NCI-H1092 treated with DMSO at 0.1 percent for 48 hours (cell line): ENCODE measurements at places on chromosomes 3 and 15.
A peak's percentile ranks its signal among the peaks of the same experiment; 100 is the strongest.

- no peak for DNase-seq
Observed at GRCh38 chr15:99614749-99615288, 49.0 kb downstream of the MEF2A start.

GRCh38 chr3:22089284-22089683 is 338.3 kb upstream of the ZNF385D start:
- DNase-seq, result peak; percentile 17

DNA sequence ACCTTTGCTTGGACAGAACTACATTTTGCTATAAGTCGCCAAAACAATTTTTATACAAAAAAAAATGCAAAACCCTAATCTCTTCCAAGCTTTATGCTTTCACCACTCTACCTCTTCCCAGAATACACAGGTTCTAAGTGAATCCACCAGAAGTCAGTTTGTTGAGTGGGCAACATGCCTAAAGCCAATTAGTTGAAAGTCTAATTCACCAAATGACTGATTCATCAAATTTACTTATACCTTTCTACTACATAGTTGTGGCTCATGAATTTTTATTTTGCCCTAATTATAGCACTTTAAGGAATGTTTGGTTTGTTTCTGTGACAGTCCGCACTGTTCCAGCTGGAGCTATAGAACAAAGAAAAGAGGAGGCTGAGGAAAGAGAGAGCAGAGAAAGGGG is 265.9 kb upstream of the TGFBR2 start:
- no peak for DNase-seq

GRCh38 chr3:24793896-24794295 is 299.2 kb upstream of the THRB start:
- DNase-seq, result peak; percentile 20

DNA sequence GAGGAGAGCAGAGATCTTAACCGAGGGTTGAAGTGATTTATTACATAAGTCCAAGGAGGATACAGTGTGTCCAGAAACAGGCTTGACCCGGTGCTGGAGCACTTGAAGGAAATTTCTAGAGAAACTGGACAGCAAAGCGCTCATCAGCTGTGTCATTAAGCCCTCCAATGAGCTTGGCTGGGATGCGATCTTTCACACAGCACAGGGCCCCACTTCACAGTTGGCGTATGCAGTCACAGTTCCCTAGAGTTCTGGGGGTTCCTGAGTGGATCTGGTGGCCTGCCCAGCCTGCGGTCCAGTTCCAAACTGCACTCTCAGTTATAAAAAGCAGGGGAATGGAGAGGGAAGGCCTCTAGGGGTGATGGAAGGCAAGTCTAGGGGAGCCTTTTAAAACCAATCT is 13.6 kb downstream of the ST8SIA2 start:
- DNase-seq, result no peak

DNA sequence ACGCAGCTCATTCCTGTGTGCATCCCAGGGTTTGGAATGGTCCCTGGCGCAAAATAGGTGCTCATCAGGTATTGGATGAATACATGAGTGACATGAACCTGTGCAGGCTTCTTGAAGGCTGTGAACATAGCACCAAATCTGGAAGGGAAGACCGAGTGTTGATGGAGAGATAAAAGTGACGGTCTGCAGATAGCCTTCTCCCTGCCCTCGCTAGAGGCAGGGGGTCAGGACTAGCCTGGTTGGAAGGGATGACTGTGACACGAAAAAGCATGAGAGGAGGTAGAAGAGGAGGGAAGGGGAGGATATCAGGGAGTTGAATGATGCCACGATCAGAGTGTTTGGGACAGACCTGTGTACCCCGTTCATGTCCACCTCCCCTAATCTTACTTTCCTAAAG is 267.1 kb downstream of the XXYLT1 start:
- DNase-seq, result no peak

DNA sequence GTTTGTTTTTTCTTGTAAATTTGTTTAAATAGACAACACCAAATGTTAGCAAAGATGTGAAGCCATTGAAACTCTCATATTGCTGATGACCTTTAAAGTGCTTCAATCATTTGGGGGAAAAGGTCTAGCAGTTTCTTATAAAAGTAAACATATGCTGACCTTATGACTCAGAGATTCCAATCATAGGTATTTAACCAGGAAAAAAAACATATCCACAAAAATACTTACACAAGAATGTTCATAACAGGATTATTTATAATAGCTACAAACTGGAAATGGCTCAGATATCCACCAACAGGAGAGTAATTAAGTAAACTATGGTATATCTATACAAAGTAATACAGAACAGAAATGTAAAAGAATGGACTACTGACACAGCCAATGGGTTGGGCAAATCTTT is 27.1 kb upstream of the RORA start:
- no peak for DNase-seq

DNA sequence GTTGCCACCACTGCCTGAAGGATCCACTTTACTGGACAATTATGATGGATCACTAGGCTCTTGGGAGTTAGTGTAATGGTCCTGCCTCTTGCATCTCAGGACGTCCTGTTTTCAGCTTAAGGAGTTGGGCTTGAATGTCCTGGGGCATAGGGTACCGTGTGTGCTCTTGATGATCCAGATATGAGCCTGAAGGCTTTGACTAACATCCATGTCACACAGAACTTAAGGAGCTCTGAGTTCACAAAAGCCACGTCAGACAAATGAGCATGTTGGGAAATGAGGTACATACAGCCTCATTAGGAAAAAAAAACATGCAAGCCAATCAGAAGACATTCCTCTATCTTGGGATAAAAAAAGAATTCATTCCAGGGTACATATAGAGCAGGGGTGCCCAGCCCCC is 40.8 kb downstream of the CA12 start:
- DNase-seq, result no peak

DNA sequence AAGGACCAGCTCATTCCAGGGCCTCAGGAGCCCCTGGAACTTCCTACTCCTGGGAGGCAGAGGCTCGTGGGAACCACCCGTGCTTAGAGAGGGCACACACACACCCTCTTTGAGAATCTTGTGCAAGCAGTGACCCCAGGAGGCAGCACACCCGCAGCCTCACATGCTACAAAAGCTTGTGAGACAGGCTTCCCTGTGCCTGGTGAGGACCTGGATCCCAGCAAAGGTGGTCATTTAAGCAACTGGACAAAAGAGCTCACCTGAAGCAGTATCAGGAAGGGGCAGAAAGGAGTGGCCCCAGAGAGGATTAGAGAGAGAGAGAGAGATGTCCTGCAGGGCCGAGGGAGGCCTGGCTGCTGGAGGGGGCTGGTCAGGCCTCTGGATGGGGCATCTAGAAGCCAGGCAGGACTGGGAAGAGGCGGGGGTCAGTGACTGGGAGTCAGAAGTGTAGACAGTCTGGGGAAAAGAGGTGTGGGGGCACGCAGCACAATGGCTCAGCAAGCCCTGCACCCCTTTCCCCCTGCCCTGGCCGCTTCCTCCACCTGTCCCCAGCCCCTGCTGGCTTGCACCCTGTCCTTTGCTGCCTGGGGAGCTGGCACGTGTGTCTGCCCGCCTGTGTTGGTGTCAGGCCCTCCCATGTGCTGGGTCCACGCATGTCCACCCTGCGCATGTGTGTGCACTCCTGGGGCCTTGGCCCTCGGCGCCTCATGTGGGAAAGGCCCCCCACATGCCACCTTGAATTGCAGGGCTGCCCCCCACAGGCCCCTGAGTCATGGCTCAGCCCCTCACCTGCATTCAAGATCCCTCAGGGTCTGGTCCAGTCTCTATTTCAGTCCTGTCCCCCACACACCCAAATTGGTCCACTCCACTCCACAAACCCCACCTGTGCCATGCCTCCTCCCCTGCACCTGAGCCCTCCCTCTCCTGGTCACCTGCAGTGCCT is 36.9 kb downstream of the TSPAN3 start:
- DNase-seq, result no peak

- no peak for DNase-seq
Observed at GRCh38 chr3:63876260-63876659, 12.6 kb downstream of the ATXN7 start.

DNA sequence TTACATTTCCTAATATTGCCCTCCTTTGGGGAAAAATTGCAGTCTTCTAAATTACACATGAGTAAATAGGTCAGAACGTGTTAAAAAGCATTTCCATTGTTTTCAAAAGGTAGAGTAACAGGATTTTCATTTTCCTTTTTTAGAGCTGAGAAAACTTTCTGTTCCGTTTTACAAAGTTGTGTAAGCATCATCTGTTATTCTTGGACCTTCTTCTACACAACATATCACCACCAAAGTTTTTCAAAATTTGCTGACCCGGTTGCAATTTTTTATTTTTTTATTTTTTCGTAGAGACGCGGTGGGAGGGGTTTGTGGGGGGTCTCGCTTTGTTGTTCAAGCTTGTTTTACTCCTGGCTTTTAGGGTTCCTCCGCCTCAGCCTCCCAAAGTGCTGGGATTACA is 1.1 kb downstream of the CCDC39 start:
- DNase-seq, result no peak

GRCh38 chr15:85589851-85590250 is 204.9 kb downstream of the KLHL25 start:
- DNase-seq, result no peak
